ENCODE measurements at places on chromosomes 6 and 20.
A peak's percentile ranks its signal among the peaks of the same experiment; 100 is the strongest.

- no peak for DNase-seq
These were observed 7.3 kb upstream of the RAET1L start for GRCh38 chr6:150032598-150032997.

DNA sequence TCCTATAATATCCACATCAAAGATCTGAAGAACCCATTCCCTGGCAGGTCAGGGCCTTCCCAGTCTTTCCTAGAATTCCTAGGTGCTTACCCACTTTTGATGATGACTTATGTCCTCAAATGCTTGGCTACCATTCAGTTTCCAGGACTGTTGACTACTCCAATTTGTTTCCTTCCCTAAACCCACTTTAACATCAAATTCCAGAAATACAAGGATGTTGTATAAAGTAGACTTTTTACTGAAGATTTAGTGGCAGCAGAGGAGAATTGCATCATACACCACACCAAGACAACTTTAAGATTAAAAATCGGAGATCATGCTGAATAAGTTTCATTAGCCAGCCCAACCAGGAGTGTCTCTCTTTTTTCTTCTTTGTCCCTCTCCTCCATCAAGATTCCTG is 203.3 kb upstream of the LAMP5 start:
- DNase-seq = no peak

DNA sequence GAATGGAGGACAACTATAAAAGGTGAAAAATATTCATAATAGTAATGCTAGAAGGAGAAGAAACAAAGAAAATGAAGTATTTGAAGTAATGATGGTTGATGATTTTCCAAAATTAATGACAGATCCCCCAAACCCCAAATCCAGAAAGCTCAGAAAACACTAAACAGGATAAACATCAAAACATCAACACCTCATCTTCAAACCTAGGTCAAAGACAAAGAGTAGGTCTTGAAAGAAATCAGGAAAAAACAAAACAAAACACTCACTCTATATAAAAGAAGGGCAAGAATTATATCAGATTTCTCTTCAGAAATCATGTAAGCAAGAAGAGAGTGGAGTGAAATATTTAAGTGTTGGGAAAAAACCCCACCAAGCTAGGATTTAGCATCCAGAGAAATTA is 38.7 kb downstream of the RANBP9 start:
- no peak for DNase-seq

- DNase-seq = no peak
These were observed 55.1 kb upstream of the LAMA2 start for GRCh38 chr6:128827675-128828464.

DNA sequence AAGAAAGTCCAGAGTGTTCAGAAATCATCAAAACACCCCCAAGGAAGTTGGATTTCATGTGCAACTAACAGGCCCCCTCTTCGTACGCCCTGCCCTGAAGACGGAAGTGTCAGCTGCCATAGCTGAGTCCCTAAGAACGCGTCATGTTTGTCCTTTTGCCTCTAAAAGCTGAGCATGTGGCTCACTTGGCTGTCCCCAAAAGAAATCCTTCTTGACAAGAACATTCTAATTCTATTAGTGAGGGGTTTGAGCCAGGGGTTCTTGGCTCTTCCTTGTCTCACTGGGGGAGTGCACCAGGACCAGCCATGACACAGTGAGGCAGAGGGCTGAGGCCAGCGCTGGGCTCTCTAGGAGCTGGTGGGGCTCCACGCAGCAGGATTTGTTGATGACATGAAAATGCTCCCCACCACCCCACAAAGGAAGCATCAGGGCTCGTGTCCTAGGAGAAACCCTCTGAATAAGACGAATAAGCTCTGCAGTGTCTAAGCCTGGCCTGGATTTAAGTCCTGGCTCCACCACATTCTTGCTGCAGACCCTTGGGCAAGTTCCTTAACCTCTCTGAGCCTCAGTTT is 20.0 kb upstream of the SPO11 start:
- no peak for DNase-seq

GRCh38 chr20:16533502-16533901 is 39.7 kb downstream of the KIF16B start:
- no peak for DNase-seq

- DNase-seq = no peak
These were observed 163.1 kb downstream of the TTLL2 start for GRCh38 chr6:167487749-167488664.

GRCh38 chr6:10071631-10072220 is 343.1 kb downstream of the TFAP2A start:
- DNase-seq = no peak

- no peak for DNase-seq
These were observed 202.4 kb downstream of the LMBRD1 start for GRCh38 chr6:69594405-69594804.

DNA sequence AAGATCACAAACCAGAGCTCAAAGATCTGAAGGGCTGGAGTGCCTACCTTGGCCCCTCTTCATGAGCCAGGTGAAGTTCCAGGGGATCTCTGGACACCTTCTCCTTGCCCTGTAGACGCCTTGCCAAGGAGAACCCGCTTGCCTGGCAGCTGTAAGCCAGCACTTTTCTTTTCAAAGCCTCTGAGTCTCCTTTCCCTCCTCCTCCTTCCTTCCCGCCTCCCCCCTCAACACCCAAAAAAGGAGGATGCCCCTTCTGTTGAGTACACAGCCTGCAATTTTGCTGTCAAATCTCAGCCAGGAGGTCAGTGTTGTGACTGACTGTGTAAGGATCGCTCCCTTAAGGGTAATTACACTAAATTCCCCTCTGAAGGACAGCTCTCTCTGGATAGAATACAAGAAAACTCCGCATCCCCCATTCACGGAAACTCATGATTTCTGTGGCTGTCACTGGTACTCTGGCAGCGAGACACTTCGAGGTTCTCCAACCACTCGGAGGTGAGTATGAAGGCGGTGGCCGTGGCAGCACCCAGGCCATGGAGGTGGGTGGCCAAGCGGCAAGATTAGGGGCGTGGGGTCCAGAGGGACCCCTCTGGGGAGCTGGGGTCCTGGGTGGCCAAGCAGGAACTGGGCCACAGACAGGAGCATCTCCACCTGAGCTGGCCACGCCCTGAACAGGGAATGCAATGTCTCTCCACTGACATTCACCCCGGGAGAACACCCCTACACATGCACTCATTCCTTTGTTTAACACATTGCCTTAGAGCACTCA is 23.2 kb upstream of the FOXP4 start:
- DNase-seq = peak; percentile 51

GRCh38 chr6:157557559-157557958 is 176.6 kb downstream of the ZDHHC14 start:
- no peak for DNase-seq

DNA sequence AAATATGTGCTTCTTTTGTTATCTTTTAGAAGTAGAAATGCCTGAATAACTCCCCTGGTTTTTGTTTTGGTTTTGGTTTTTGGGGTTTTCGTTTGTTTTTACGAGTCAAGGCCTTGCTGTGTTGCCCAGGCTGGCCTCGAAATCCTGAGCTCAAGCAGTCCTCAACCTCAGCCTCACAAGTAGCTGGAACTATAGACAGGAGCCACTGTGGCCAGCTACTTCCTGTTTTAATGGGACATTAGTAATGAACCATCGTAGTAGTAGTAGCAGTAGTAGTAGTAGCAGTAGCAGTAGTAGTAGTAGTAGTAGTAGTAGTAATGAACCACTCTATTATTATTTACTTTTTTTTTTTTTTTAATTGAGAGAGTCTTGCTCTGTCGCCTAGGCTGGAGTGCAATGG is 66.0 kb downstream of the UBR2 start:
- no peak for DNase-seq

DNA sequence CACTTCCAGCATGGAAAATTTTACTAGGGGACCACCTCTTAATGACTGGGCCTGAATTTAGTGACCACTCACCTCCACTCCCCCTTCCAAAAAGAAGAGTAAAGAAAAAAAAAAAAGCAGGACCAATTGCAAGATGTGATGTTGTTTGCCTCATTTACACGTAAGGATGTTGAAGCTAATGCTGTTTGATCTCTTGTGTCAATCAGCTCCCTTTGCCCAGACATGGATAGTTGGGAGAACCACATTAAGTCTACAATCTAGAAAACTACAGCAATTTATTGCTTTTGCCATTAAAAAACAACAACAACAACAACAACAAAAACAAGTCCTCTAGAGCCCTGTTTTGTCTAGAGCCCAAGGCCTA is 11.0 kb upstream of the DSTN start:
- no peak for DNase-seq

DNA sequence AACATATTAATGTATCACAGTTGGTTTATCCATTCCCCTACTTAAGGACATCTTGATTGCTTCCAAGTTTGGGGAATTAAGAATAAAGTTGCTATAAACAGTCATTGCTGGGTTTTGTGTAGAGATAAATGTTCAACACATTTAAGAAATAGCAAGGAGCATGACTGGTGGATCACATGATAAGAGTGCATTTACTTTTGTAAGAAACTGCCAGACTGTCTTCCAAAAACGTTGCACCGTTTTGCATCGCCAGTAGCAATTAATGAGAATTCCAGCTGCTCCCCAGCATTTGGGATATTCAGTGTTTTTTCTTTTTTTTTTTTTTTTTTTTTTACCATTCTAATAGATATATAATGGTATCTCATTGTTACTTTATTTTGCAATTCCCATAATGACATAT is 695.7 kb upstream of the GJE1 start:
- DNase-seq = no peak

- DNase-seq = no peak
These were observed 11.4 kb upstream of the IFNGR1 start for GRCh38 chr6:137230547-137230946.

DNA sequence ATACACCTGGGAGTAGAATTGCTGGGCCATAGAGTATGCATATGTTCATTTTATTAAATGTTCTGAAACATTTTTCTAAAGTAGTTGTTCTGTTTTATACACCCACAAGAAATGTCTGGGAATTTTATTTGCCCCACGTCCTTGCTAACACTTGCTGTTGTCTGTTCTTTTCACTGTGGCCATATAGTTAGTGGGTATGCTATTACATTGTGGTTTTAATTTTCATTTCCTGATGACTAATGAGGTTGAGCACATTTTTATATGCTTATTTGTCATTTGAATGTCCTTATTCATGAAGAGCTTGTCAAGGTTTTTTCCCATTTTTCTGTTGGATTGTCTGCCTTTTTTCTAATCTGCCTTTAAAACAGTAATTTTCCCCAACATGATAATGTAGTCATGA is 41.5 kb upstream of the TGM3 start:
- DNase-seq = no peak

DNA sequence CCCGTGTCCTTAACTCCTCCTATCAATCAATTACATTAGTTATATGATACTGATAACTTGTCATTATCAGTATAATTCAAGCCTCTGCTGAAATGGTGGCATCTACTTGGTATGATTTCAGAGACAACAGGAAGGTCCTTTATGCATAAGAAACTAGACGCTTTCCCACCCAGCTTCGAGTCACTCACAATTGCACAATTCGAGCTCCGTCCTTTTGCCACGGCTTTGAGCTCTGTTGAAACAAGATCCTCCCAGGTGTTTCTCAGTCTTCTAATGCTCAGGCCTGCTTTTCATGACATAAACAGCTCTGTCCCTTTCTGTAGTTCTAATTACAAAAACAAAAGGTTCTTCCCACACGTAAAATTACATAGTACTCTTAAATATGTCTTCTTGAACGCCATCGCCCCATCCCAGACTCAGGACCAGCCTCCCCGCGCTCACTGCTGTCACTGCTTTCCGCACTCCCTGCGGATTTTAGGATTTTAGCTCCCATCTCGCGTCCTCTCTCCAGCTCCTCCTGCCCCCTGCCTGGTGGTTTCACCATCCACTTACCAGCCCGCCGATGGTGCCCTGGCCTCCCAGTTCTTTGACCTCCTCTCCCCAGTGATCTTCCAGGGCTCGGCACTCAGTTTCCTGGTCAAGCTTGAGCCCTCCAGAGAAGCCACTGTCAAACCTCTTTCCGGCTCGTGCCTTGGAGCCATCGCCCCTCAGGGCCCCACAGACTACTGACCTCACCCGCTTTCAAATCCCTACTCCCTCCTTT is 23.2 kb upstream of the PNPLA1 start:
- DNase-seq = peak; percentile 16

DNA sequence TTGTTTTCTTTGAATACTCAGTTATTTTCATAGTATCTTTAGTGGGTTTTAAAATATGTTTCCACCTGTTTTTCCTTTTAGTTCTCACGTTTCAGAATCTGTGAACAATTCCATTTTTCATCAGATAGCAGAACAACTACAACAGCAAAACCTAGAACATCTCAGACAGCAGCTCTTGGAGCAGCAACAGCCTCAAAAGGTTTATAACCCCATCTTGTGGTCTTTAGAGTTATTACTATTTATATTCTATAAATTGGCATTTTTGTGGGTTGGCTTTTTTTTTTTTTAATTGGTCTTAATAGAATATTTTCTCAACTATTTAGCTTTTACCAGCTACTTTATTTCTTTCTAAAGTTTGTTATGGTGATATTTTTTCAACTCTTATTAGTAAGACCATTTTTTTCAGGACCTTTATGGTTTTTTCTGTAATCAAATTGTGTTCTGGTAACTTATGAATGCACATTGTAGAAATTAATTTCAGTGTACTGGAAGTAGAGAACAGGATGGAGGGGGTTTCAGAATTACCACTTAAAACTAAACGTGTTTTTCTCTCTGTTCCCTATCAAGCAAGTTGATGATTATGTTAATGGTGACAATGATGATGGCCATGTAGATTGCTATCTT is 72.2 kb downstream of the SCAF8 start:
- DNase-seq = peak; percentile 10

GRCh38 chr6:163415620-163416556 is 1.4 kb downstream of the QKI start:
- peak; percentile 61 for DNase-seq

GRCh38 chr20:8829256-8829655 is 239.6 kb upstream of the PLCB4 start:
- DNase-seq = peak; percentile 16

- DNase-seq = no peak
These were observed 1088.2 kb upstream of the CITED2 start for GRCh38 chr6:140462453-140463311.

GRCh38 chr20:47493963-47494293 is 7.8 kb upstream of the NCOA3 start:
- DNase-seq = no peak

- DNase-seq = no peak
These were observed 69.9 kb upstream of the FLRT3 start for GRCh38 chr20:14407336-14407735.

DNA sequence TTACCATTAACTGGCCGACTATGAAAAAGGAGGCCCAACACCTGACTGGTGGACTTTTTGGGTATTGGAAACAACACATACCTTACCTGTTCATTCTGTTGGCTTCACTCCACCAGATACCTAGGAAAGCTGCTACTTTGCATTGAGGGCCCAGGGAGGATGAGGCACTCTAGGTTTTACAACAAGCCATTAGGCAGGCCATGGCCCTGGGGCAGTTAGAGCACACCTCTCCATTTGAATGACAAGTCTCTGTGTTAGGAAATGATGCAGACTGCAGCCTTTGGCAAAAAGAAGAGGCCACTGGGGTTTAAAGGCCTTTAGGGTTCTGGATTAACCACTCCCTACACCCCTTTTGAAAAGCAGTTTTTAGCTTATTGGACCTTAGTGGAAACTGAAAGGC is 144.3 kb downstream of the OR2B2 start:
- DNase-seq = no peak

DNA sequence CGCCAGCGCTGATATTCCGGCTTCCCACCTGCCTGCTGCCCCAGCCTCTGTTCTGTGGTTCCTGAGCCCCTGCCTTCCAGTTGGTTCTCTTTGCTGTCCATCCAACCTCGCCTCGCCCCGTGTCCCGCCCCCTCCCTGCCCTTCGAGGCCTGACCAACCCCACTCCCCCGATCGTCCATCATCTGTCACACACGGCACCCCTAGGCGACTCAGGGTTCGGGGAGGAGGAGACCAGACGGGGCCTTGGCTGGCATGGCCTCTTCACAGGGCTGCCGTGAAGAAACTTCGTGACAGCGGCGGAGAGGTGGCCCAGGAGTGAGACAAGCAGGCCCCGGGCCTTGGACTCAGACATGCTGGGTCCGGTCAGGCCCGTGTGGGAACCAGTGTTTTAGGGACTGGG is 226.1 kb downstream of the QKI start:
- peak; percentile 65 for DNase-seq

Measured in H7 (cell line).